ENCODE measurements at places on chromosomes 7 and 10.

GRCh38 chr7:112763996-112764395 is 26.2 kb downstream of the TMEM168 start:
- no peak for DNase-seq

DNA sequence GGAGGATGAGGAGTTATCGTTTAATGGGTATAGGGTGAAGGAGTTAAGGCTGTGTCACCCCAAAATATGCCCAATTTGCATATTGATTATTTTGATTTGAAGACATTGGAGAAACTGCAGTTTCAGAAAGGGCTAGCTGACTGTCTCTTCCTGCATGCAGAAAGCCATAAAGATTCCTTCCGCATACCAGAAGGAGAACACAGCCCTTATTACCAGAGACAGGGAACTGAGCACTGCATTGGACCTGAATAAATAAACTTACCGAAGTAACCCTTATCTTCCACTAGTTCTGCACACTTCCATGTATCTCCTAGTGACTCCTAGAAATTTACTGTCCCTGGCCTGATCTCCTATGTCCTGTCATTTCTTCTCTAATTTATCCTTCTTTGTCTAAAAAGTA is 821.9 kb upstream of the AUTS2 start:
- DNase-seq = no peak

DNA sequence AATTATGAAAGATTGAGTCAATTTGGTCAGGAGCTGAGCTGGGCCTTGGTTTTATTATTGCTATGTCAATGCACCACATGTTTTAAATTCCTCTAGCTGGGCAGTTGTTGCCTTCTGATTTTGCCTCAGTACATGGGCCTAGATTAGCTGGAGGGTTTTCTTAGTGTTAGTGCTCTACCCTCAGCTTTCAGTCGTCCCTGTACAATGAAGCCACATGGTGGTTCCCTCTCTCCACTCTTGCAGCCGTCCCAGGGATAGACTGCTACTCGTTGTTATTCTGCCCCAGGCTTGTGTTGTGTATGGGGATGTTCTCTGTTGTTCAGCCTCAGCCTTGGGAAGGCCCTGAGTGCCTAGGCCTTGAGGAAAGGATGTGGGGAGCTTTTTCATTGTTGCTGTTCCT is 37.0 kb downstream of the NHLRC2 start:
- DNase-seq = no peak

DNA sequence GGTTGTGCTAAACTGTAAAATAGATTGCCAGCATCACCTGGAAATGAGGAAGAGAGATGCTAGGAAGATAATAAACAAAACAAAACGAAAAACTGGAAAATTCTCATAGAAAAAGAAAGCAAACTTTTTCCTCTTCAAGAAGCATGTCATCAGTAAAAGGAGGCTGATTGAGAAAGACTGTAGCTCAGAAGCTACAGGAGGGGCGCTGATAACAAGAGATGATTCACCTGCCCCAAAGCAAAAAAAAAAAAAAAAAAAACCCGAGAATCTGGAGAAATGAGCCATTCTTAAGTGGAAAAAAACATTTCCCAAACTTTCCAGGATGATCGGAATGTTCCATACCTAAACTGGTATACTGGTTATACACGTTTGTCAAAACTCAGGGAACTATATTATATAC is 130.5 kb upstream of the C1QL3 start:
- DNase-seq = no peak

- no peak for DNase-seq
These were observed 65.1 kb downstream of the CLEC2L start for GRCh38 chr7:139588632-139589031.

DNA sequence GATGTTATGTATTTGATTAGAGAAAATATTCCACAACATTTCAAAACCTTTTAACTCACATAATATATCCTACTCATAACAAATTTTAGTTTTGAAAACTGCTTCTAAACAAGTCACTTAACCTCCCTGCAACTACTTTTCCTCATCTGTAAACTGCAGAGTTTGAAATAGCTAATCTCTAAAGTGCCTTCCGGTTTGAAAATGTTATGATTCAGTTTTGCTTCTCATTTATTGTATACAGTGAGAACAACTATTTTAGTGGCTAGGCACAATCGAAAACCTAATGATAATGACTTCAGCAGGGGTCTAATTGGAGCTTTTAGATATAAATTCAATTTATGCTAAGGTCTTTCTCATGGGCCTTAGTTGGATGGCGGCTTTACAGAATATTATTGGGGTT is 30.7 kb upstream of the TEX47 start:
- no peak for DNase-seq

GRCh38 chr10:74439213-74439612 is 288.2 kb downstream of the ADK start:
- DNase-seq = no peak

DNA sequence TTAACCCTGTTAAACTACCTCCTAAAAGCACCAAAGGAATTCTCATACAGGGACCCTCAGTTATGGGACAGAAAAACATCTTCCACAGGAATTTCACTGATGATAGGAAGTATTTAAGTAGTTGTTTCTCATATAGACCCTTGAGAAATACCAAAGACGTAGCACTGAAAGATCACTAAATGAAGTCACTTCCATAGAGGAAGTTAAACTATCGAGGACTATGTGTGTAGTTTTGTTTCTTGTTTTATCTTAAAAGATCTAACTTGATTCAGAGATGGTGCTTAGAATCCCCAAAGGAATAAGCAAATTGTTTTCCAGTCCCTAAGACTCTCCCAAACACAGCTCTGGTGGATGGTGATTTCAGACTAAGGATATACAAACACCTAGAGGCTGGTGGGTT is 94.8 kb upstream of the AFAP1L2 start:
- no peak for DNase-seq

GRCh38 chr10:68792115-68792514 is 35.2 kb upstream of the STOX1 start:
- no peak for DNase-seq

DNA sequence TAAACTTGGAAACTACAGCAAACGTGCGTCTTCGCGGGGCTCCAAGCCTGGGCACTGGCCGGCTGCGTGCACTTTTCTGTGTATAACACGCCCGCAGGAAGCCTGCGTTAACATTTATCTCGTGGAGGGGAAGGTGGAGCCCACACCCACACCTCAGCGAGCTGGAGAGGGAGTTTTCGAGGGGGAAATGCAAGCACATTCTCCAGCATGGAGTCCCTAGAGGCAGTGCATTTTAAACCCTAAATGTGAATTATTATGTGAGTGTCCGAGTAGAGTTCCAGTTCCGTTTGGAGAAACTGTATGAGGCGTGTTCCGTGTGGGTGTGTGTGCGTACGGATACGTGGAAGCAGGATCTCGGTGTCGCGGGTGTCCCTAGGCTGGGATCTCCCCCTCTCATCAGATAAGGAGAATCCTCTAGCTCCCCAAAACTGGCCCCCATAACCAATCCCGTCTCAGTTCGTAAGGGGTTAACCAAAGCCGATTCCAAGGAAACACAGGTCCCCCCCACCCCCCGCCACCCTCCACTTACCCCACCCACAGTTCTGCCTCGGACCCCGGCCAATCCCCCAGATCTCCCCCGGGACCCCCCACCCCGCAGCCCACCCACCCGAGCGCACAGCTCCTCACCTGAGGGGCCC is 403 bp downstream of the CDK6 start:
- no peak for DNase-seq

- no peak for DNase-seq
These were observed 1.1 kb upstream of the STK32C start for GRCh38 chr10:132308587-132309470.

DNA sequence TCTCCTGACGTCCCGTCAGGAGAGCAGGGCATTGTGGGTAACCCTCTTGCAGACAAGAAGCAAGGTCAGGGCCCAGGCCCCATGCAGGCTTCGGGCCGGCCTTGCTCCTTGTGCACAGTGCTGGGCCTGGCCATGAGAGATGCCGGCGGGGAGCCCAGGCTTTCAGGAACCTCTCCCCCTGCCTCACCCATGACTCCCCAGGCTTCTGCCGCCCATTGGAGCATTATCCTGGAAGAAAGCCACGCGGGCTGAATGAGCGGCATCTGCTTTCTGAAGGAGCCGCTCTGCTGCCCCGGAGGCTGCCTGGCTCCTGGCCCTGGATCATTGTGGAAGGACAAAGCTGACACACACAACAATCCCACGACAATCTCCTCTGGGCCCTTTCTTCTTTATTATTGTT is 233.5 kb downstream of the TCF7L2 start:
- DNase-seq = no peak

DNA sequence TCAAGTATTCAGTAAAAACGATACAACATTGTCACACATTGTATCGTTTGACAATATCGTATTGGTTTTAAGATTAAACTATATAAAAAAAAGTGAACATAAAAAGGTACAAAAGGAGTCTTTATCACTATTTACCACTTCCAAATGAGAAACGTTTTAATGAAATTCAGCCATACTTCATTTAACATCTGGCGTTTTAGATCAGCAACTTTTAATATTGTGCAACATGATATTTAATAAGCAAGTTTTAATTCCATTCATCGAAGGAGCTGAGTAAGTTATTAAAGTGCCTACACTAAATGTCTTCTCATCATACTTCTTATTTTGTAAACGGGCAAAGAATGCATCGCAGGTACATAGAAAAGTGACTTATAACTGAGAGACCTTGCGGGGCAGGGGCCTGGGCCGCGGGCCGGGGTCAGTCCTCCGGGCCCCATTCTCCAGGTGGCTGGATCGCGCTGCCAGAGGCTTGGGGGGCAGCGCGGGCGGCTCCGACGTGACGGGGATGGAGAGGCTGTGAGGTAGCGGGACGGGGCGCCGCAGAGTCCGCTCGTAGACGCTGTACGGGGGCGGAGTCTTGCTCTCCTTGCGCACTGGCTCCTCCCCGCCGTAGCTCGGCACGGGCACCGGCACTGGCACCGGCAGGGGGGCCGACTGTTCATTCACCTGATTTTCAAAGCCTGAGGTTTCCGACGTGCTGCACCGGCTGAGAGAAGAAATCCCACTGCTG is 165.8 kb upstream of the IMMP2L start:
- no peak for DNase-seq

- no peak for DNase-seq
These were observed 179.8 kb downstream of the IPMK start for GRCh38 chr10:58087896-58088295.

- DNase-seq = no peak
These were observed 220.0 kb upstream of the TCERG1L start for GRCh38 chr10:131531265-131532190.

- DNase-seq = no peak
These were observed 34.4 kb downstream of the COL13A1 start for GRCh38 chr10:69835875-69836730.

DNA sequence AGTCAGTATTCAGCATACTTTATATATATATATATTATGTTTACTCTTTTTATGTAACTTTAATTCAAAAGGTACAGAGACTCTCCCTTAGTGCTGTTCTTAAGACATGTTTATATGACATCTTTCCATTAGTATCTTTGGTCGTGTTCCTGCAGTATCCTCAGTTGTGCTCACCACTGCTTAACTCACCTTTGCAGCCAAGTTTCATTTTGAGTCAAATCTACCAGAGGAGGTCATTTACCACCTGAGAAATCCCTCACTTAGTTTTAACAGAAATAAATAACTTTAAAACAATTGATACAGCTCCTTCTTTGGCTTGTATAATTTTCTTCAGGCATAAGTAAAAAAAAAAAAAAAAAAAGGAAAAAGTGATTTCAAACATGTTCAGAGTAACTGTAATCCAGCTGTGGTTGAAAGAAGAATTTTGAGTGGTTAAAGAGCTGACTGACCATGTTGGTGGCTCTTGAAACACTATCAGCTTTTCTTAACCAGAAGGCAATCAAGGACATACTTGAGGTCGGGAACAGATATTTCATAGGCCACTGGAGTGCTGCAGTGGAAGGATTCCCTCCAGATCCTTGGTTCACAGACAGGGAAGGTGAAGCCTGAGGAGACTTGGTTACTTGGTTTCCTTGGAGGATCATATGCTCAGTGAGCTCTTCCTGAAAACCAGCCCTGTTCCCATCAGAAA is 116.8 kb downstream of the AUTS2 start:
- DNase-seq = no peak

GRCh38 chr7:92614660-92615174 is 24.5 kb upstream of the FAM133B start:
- DNase-seq = no peak

GRCh38 chr10:36391405-36391804 is 734.0 kb upstream of the ANKRD30A start:
- no peak for DNase-seq

DNA sequence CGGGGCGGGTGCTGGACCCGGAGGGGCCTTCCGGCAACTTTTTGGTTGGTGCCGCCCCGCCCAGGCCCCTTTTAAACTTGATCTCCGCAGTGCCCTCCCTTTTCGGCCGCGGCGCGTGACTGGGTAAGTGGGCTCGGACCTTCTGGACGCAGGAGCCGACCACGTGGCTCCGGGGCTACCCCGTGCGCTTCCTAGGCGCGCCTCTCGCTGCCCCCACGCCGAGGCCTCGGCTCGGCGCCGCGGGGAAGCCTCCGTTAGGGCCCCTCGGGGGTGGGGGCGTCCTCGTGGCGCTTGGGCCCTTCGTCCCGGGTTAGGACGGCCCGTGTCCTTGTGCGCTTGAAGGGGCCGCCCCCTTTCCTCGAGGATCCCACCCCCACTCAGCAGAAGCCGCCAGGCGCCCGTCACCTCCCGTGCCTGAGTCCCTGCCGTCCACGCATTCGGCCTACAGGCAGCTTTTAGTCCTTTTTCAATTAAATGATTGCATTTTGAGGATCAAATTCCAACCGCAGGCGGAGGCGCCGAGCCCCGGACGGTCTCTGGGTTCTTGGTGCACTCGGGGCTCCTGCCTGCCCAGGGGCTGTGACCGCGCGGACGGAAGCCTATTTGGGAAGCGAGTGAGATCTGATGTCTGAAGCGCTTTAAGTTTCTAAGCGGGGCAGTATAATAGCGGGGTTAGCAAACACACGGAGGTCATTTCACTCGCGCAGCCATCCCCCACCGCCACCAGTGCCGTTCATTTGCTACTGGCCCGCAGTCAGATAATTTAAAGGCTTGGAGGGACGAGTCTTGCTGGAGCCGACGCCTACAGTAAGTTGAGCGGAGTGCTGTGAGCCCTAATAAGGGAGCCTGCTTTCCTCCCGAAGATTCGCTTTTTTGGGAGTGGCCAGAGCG is 31.8 kb upstream of the TOMM7 start:
- no peak for DNase-seq

- DNase-seq = no peak
These were observed 19.5 kb downstream of the ANLN start for GRCh38 chr7:36409180-36409579.

GRCh38 chr7:92306153-92306552 is 60.4 kb downstream of the ANKIB1 start:
- no peak for DNase-seq

- no peak for DNase-seq
These were observed 93.0 kb downstream of the EXOC4 start for GRCh38 chr7:133345690-133346421.

DNA sequence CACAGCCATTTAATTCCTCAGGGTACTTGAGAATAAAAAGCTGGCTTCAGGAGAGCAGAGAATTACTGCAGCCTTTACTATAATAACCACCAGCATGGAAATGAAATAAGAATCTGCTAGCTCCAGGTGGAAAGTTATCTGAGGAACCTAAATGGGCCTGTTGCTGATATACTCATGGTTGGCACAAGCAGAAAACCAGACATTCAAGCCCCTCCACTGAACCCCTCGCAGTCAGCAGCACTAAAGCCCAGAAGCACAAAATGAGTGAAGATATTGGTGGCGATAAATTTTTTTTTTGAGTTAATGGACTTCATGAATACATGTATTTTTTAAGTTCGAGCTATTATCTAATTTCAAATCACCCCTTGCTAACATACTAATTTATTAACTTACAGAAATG is 303.9 kb upstream of the NRP1 start:
- no peak for DNase-seq

All from NCI-H1048 (cell line).